ENCODE measurements at places on chromosomes 12 and 14.

GRCh38 chr12:121822393-121823100, 18.7 kb downstream of the SETD1B start:
- no peak for DNase-seq

DNA sequence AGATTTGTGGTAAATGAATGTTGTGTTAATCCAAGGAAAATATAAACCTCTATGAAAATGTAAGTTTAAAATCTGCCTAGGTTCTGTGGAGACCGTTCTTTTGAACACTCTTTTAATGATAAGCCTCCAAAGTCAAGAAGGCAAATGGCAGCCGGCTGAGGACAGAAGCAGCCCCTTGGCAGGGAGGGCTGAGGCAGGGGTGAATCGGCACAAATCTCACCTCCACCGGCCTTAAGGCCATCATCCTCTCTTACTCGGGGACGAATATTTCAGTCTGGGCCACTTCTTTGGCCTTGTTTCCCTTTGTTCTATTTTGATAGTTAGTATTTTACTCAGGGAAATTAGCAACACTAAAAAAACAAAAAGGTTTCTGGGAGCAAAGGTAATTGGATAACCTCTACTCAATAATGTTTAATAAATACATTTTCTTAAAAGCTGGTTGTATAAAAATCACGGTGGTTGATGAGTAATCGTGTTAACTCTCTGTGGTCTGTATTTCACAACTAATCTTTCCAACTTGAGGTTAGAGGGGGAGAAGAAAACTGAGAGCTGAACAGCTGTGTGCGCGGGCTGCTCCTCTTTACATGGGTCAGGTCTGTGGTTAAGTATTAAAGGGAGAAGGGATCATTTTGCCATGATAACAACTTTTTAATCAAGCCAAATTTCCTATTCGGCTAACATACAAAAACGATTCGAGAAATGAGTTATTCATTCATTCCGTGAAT, 18.6 kb downstream of the LGMN start:
- peak; percentile 50 for DNase-seq

DNA sequence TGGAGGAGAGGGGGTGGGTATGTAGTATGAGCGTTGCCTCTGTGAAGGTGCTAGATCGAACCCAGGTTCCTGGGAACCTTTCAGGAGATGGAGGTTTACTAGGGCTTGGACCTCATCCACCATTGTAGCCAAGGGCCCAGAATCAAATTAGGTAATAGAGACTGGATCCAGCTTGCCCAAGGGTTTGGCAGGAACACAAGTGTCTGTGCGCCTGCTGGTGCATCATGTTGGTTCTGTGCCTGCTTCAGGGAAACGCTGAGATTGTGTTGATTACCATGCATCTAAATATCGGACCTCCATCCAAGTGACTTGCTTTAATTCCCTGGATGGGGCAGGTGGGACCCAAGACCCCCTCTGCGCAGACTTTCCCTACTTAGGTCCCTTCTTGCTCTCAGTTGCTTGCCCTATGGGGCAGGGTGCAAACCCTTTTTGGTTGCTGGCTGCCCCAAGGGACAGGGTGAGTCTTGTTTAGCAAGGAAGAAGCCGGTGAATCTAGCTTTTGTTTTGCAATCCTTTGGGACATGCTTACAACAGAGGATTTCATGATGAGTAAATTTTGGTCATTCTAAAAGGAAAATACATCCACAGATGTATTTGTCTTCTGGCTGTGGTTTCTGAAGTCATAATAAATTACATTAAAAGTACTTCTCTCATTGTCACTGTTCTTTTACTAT, 189.8 kb upstream of the PRICKLE1 start:
- no peak for DNase-seq

DNA sequence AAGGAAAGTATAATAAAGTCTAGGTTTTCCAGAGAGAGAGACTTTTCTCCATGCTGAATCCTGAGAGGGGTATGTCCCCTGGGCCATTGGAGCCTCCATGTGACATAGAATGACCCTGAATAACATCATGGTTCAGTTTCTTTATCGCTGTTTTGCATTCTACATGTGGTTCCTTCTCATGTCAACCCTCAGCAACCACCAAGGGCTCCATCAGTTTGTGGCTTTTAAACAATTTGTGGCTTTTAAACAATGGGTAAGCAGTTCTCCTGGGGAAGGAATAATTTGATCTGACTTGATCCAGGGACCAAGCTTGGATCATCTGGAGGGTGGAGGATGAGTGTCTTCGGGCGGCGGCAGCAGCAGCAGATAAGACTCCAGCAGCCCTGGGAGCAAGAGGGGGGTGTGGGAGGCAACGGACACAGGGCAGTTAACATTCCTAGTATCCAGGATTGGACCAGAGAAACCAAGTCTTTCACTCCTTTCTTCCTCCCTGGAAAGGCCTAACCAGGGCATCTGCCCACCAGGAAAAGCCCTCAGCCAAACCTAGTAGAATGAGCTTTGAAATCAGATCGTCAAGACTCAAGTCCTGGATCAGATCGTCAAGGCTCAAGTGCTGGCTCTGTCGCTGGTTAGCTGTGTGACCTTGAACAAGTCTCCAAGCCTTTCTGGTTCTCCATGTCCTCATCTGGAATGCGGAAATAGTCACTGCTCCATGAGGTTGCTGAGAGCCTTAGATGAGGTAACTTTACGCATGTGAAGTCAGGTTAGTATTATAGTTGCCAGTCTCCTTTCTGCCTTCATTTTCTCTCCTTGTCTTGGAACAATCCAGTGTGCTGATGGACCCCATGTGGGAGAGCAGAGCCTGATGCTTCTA, 27.8 kb upstream of the FAM222A start:
- DNase-seq, result no peak

DNA sequence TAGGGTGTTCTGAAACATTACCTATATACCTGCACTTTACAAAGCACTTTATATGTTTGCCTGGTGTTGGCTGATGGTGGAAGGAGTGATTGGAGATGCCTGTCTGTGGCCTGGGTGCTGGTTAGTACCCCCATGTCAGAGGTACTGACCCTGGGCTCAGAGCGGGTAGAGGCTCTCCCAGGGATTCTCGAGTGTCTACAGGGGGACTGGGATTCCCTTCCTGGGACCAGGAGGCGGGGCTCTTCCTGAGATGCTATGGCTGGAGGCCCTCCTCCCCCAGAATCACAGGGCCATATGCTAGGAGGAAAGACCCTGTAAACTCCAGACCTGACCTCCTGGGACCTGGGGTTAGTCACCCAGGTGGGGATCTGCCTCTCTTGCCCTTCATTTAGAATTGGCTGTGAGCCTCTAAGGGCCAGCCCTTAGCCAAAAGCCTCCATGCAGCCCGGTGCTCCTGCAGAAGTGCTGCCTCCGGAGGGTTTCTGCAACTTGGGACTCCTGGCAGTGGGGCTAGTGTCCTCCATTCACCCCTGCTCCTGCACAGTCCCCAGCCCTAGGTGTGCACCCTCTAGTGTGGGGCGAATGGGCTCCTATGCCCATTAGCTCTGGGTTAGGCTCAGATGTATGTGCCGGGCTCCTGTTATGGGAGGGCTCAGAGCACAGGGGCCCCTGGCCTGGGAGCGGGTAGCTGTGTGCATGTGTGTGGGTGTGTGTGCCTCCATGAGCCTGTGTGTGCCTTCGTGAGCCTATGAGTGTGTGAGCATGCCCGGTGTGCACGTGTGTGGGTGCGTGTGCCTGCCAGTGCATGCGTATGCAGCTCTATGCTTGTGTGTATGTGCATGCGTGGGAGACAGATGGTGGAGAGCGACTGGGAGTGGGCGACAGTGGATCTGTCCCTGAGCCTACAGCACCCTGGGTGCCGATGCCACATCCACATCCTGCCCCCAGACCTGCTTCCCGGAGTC, 36.6 kb downstream of the RTL1 start:
- no peak for DNase-seq

GRCh38 chr14:49957089-49957852, 64.4 kb downstream of the ARF6 start:
- DNase-seq, result no peak

DNA sequence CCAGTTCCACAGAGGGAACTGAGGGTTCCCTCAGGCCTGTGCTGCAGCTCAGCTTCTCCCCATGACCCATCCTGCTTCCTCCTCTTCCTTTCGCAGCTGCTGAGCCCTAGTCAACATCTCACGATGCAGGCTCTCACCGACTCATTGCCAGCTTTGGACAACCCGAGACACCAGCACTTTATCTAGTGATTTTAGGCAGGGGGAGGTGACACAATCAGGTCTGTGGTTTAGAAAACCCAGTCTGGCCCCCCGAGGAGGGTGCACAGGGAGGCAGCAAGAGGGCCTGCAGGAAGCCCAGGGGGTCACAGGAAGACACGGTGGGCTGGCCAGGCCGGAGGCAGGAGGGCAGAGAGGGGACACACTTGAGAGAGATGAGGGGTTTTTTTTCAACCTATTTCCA, 35.4 kb downstream of the DIO3 start:
- DNase-seq, result peak; percentile 22

- DNase-seq, result no peak
Measured at GRCh38 chr12:62891805-62892549, 43.0 kb downstream of the PPM1H start.

- no peak for DNase-seq
Measured at GRCh38 chr12:29711381-29711780, 72.4 kb downstream of the TMTC1 start.

DNA sequence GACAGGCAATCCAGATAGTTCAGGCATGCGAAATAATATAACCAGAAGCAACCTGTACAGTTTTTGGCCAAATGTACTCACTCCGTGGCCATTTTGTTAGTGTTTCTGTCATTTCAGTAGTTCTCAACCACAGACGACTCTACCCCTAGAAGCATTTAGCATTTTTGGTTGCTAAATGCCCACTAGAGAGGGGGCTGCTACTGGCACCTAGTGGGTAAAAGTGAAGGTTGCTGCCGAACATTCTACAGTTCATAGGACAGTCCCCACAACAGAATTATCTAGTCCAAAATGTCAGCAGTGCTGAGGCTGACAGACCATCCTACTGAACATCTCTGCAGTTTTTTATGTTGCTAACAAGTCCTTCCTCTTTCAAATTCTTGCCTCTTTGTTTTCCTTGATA, 107.4 kb downstream of the TSHR start:
- peak; percentile 26 for DNase-seq

- DNase-seq, result no peak
Measured at GRCh38 chr14:74963178-74963704, 7.8 kb upstream of the PGF start.

- no peak for DNase-seq
Measured at GRCh38 chr14:37142835-37143401, 29.5 kb downstream of the SLC25A21 start.

DNA sequence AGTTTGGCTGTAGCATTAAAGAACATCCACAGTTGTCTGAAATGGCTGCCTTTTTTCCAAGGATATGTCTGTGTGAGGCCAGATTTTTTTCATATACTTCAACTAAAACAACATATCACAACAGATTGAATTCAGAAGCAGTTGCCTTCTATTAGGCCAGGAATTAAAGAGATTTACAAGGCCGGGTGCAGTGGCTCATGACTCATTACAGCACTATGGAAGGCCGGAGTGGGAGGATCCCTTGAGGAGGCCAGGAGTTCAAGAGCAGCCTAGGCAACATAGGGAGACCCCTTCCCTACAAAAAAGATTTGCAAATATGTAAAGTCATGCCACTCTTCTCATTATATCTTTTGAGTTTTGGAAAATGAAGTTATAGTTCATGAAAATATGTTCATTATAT, 108.6 kb downstream of the KTN1 start:
- no peak for DNase-seq

GRCh38 chr12:3617565-3617964, 126.6 kb downstream of the PRMT8 start:
- no peak for DNase-seq

- DNase-seq, result no peak
Measured at GRCh38 chr14:84421621-84422020, 1108.3 kb upstream of the FLRT2 start.

DNA sequence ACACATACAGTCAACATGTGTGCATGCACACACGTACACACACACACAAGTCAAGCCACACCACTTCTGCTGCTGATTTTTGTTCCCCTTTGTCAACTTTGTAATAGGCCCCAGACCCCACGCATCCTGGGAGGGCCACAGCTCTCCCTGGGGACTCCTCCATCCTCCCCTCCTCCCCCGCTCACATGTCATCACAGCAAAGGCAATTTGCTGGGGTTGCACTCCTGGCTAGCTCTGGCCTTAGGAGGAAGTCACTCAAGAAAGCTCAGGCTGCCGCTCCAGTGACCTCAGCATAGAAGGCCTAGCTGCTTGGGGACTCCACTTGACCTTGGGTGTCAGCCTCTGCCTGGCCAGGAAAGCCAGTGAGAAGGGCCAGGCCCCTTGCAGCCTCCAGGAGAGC, 27.2 kb downstream of the NGB start:
- no peak for DNase-seq

DNA sequence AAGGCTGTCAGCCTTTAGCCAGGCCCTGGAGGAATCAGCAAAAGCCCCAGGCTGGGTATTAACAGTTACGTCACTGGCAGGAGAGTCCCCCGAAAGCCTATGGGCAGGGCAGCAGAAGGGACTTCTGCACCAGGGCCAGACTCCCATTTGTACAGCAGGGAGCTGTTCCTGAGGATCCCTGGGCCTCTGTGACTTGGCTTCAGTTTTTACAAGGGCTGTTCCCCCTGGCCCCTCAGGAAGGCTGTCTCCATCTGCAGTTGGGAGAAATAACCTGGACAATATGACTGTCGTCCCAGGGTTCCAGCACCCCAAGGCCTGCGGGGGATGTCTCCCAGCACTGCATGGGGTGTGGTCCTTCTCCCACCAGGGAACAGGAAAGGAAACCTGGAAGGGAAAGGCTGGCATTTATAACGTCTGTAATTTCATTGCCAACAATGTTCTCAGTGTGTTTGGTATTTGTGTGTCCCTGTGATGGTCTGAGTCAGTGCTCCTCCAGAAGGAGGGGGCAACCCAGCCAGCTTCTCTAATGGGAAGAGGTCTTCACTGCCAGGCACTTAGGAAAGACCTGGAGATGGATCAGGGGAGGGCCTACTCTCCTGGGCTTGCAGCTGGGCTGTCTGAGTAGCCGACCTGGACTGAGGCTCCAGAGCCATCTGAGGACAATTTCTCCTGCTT, 42.4 kb downstream of the ERH start:
- DNase-seq, result no peak

GRCh38 chr14:91395466-91395865, 22.2 kb downstream of the CCDC88C start:
- DNase-seq, result no peak

DNA sequence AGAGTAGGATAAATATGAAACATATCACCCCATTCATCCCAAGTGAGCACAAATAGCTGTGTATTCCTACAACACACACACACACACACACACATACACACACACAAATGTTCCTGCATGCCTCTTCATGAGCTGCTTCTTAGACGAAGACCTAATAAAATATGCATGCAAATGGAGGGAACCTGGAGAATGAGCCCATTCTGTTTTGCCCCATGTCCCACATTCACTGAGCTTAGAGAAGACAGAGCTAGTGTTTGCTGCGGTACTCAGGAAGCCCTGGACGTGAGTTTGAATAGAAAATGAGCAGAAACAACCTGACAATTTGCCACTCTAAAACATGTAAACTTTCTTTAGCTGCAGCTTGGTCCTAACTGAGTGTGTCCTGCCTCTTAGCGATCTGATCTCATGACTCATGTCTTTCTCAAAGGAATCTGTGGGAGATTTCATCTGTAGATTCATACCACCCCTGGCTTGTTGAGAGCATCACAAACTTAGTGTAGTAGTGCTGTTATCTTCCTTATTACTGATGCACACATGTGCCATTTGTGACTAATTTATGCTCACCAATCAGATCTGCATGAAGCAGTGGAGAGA, 86.8 kb downstream of the ITPR2 start:
- DNase-seq, result no peak

GRCh38 chr12:67721248-67721647, 72.7 kb downstream of the DYRK2 start:
- no peak for DNase-seq

Measured in stimulated activated CD8-positive, alpha-beta memory T cell treated with anti-CD3 and anti-CD28 coated beads, Interleukin-4, amount 100 ng/mL, for 48 hours (primary cell).